Heart right ventricle (tissue), 16 donors: ENCODE measurements at places on chromosomes 2 and 18. TPM values are rescaled to one million over a fixed set of nuclear protein-coding genes. Genes with fewer than 3 reads are reported as not detected.

- peaks cover under 1% of the 10 kb centered on the region for H3K36me3 ChIP-seq
- DNase-seq = no peak
- H3K4me3 ChIP-seq = no peak overlapping the region
- H3K4me1 ChIP-seq = peaks cover 28% of the 10 kb centered on the region
- no peaks in the 10 kb centered on the region for H3K27me3 ChIP-seq
Measured at GRCh38 chr2:24330161-24330560, 30.2 kb downstream of the ITSN2 start.

DNA sequence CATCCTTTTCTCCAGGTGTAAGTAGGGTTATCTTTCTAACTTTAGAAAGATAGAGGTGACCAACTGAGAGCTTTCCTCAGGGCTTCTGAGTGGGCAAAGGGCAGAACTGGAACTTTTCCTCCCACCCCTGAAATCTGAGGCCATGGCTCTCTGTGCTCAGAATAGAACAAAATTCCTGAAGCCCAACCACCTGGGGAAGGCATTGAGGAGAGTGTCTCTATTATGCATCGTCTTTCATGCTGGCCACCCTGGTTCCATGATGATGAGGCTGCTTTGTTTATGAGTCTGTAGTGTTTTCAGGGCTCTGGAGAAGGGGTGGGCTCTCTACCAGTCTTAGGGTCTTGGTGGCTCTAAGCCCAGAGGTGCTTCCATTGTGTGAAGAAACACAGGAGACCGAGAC is 30.7 kb upstream of the IL1R1 start:
- DNase-seq = no peak
- H3K27me3 ChIP-seq = no peaks in the 10 kb centered on the region
- H3K27ac ChIP-seq = no peak overlapping the region
- H3K36me3 ChIP-seq = no peaks in the 10 kb centered on the region

The NEU2 gene
- total RNA-seq = not detected

- H3K4me1 ChIP-seq = peaks cover 18% of the 10 kb centered on the region
- H3K27me3 ChIP-seq = no peaks in the 10 kb centered on the region
- DNase-seq = no peak
- H3K4me3 ChIP-seq = no peak overlapping the region
- no peak overlapping the region for H3K27ac ChIP-seq
Measured at GRCh38 chr2:71679491-71679890, 226.1 kb downstream of the DYSF start.

The PJVK gene
- 1.6 TPM for total RNA-seq

GRCh38 chr2:160917850-160918249 is 242.4 kb upstream of the TANK start:
- no peaks in the 10 kb centered on the region for H3K36me3 ChIP-seq
- H3K27me3 ChIP-seq = no peaks in the 10 kb centered on the region
- H3K27ac ChIP-seq = no peak overlapping the region

The GRP gene
- total RNA-seq = not detected

The CFAP53 gene
- total RNA-seq = 0.15 TPM

DNA sequence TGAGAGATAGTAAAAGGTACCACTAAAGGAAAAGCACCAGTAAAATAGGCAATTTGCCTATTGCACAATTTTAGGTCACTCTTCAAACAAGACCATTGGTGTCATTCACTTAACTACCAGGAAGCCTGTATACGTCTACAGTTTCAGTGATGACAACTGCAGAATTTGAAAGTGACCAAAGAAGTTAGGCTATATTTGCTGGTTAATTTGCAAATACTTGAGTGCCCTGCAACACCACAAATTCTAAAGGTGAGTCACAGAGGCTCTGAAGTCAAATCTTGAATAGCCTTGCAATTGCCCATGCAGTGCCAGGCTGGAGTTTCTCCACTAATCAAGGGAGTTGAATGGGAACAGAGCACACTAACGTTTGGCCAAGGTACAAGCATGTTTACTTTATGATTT is 128.7 kb upstream of the CCDC68 start:
- no peaks in the 10 kb centered on the region for H3K36me3 ChIP-seq
- H3K4me3 ChIP-seq = no peak overlapping the region
- DNase-seq = no peak
- H3K27me3 ChIP-seq = no peaks in the 10 kb centered on the region
- no peak overlapping the region for H3K27ac ChIP-seq

- H3K36me3 ChIP-seq = peaks cover 3% of the 10 kb centered on the region
- H3K27ac ChIP-seq = no peak overlapping the region
- DNase-seq = no peak
- H3K4me3 ChIP-seq = no peak overlapping the region
- H3K27me3 ChIP-seq = no peaks in the 10 kb centered on the region
Measured at GRCh38 chr2:28403370-28403956, 10.8 kb downstream of the FOSL2 start.

The GNAL gene
- total RNA-seq = 1.1 TPM

DNA sequence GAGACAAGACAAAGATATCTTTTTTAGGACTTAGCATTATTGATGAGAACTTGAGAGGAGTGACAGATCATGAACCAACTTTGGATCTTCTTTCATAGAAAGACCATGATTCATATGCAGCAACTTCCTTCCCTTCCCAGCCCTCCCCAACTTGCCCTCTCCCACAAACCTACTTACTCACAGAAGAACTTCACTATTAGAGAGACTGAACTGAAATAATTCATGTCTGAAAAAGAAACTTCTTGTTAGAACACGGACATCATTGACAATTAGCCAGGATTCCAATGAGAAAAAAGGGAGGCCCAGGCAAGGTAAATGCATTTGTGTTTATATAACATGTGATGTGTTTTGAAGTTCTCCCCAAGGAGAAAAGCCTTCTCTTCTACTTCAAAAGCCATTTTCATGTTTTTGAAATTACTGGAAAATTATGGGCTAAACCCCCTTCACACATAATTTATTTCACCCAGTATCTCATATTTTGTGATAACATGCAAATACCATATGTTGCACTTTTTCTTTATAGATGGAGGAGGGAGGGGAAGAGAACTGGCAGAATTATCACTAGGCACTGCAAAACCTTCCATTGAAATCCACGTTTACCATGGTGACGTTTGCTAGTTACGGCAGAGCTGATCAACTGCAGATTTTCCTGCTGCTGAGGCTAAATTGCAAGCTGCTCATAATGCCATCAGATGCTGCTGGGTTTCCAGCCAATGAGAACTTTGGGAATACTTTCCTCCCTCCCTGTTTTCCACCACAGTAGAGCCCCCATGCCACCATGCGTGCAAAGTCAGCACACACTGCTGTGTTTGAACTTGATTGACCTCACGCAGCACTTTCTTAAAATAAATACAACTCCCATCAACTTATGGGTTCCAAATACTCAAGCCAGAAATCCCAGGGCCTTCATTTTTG is 294.7 kb downstream of the MEIS1 start:
- H3K4me1 ChIP-seq = no peaks in the 10 kb centered on the region
- DNase-seq = no peak
- H3K27me3 ChIP-seq = no peaks in the 10 kb centered on the region
- H3K4me3 ChIP-seq = no peak overlapping the region

GRCh38 chr2:68366083-68366560 is 1.0 kb downstream of the PLEK start:
- DNase-seq = no peak
- no peak overlapping the region for H3K27ac ChIP-seq
- H3K36me3 ChIP-seq = no peaks in the 10 kb centered on the region
- H3K4me3 ChIP-seq = peak overlapping the region; percentile 32

The TCF23 gene
- 0.13 TPM for total RNA-seq

GRCh38 chr2:128262315-128263253 is 56.1 kb downstream of the HS6ST1 start:
- H3K4me3 ChIP-seq = no peak overlapping the region
- H3K27me3 ChIP-seq = no peaks in the 10 kb centered on the region
- H3K4me1 ChIP-seq = peaks cover 5% of the 10 kb centered on the region
- H3K36me3 ChIP-seq = no peaks in the 10 kb centered on the region

- no peaks in the 10 kb centered on the region for H3K4me1 ChIP-seq
- H3K36me3 ChIP-seq = no peaks in the 10 kb centered on the region
- no peak overlapping the region for H3K27ac ChIP-seq
- DNase-seq = no peak
Measured at GRCh38 chr2:188746727-188747126, 227.4 kb upstream of the COL3A1 start.

DNA sequence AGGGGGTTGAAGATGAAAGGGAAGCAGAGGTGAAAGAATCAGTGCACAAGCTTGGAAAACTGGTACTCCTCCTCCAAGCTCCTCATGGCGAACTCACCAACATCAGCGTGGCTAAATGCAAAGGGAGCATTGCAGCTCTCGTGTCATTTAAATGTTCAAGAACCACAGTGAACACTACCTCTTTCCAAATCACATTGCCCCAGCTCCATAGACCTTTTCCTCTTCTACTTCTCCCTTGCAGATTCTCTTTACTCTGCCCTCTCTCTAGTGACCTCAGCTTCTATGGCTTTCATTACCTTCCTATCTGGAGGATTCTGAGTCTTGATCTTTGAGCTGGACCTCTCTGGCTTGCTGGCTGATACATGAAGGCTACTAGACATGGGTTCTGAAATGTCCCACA is 14.3 kb downstream of the EPB41L3 start:
- no peak overlapping the region for H3K27ac ChIP-seq
- no peaks in the 10 kb centered on the region for H3K4me1 ChIP-seq
- no peaks in the 10 kb centered on the region for H3K36me3 ChIP-seq
- no peak overlapping the region for H3K4me3 ChIP-seq

GRCh38 chr2:97996679-97997078 is 931 bp upstream of the TMEM131 start:
- H3K4me1 ChIP-seq = peaks cover 37% of the 10 kb centered on the region
- H3K4me3 ChIP-seq = peak overlapping the region; percentile 91
- no peaks in the 10 kb centered on the region for H3K27me3 ChIP-seq
- H3K36me3 ChIP-seq = no peaks in the 10 kb centered on the region
- no peak for DNase-seq

DNA sequence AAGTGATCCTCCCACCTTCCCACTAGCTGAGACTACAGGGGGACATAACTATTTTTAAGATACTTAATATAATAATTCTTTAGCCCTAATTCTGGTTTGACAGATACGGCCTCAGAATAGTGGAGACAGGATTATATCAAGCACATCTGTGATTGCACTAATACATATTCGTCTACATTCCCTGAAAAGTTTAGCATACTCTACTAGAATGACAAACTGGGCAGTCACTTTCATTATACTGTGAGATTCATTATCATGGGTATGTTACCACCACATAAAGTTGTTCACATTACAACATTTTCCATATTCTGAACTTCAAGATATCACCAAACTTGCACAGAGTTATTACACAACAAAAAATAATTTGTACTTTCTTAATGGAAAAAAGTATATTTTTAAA is 11.0 kb downstream of the FAM210A start:
- no peak overlapping the region for H3K27ac ChIP-seq
- no peak overlapping the region for H3K4me3 ChIP-seq
- no peaks in the 10 kb centered on the region for H3K36me3 ChIP-seq
- H3K4me1 ChIP-seq = peaks cover 10% of the 10 kb centered on the region

The TOGARAM2 gene
- total RNA-seq = 11.3 TPM

GRCh38 chr2:238940806-238941205 is 92.9 kb downstream of the TWIST2 start:
- no peak overlapping the region for H3K4me3 ChIP-seq
- no peaks in the 10 kb centered on the region for H3K4me1 ChIP-seq
- no peaks in the 10 kb centered on the region for H3K36me3 ChIP-seq

DNA sequence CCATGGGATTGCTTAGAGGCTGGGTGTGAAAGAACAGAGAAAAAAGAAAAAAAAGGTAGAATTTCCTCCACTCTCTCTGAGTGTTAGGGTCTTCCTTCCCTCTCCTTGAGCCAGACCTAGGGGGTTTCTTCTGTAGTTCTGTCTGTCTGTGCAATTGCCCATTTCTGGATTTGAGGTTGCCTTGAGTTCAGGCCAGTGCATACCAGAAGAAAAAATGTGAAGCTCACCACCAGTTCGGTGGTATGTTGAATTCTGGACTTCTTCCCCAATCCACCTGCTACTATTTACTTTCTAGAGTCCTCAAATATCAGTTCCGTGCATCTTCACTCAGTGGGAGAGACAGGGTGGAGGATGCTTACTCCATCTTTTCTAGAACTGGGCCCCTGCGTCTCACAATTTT is 15.3 kb upstream of the SELENOI start:
- H3K4me3 ChIP-seq = no peak overlapping the region
- DNase-seq = no peak
- H3K27me3 ChIP-seq = no peaks in the 10 kb centered on the region
- H3K27ac ChIP-seq = no peak overlapping the region

GRCh38 chr2:134386310-134386709 is 132.4 kb downstream of the MGAT5 start:
- no peaks in the 10 kb centered on the region for H3K27me3 ChIP-seq
- DNase-seq = no peak
- H3K36me3 ChIP-seq = no peaks in the 10 kb centered on the region
- H3K4me1 ChIP-seq = no peaks in the 10 kb centered on the region
- H3K4me3 ChIP-seq = no peak overlapping the region

The SFT2D3 gene
- total RNA-seq = 3.0 TPM

The EIF5B gene
- 90.1 TPM for total RNA-seq

GRCh38 chr2:32210767-32211408 is 45.2 kb downstream of the SLC30A6 start:
- peaks cover 8% of the 10 kb centered on the region for H3K36me3 ChIP-seq
- no peak for DNase-seq
- H3K27ac ChIP-seq = no peak overlapping the region
- H3K27me3 ChIP-seq = no peaks in the 10 kb centered on the region
- H3K4me3 ChIP-seq = no peak overlapping the region

GRCh38 chr18:48727681-48728080 is 188.8 kb downstream of the CTIF start:
- H3K4me3 ChIP-seq = no peak overlapping the region
- no peaks in the 10 kb centered on the region for H3K27me3 ChIP-seq
- H3K4me1 ChIP-seq = peaks cover 22% of the 10 kb centered on the region
- no peak overlapping the region for H3K27ac ChIP-seq
